ENCODE measurements at places on chromosomes 1 and 21. TPM values are rescaled to one million over a fixed set of nuclear protein-coding genes. Genes with fewer than 3 reads are reported as not detected.

Gene PIP5K1A
- total RNA-seq: 61.4 TPM

DNA sequence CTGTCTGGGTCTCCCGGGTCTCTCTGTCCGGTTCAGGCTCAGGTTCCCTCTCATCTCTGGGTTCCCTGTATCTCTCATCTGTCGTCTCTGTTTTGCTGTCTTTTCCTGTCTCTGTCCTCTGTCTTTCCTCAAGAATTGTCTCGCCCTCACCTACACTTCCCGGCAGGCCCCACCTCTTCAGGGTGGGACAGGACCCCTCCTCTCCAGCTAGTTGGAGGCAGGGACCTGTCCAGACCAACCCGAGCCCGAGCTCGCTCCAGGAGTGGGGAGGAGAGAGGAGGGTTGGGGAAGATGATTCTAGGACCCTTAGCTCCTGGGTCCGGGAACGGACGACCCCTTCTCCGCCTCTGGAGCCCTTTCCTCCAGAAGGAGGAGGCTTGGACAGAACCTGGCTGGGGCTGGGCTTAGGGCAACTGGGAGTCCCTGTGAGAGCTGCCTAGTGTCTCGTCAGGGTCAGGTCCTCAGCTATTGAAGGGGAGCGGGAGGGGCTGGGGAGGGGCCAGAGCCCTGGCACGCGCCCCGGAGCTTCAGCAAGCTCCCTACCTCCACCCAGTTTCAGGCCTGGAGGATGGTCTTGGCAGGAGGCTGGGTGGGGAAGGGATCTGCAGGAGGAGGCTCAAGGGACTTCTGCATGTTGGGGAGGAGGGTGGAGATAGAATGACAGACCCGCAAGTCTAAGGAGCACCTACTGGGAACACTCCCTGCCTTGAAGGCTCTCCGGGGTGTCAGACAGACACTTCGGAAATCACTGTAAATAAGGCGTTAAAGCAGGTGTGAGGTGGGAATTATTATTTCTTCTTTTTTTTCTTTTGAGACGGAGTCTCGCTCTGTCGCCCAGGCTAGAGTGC is 26.3 kb upstream of the EPB41 start:
- no peak overlapping the region for H3K27ac ChIP-seq
- peak; percentile 27 for DNase-seq
- peaks cover 12% of the 10 kb centered on the region for H3K4me1 ChIP-seq
- H3K36me3 ChIP-seq: no peaks in the 10 kb centered on the region
- peak overlapping the region; percentile 73 for H3K4me3 ChIP-seq

DNA sequence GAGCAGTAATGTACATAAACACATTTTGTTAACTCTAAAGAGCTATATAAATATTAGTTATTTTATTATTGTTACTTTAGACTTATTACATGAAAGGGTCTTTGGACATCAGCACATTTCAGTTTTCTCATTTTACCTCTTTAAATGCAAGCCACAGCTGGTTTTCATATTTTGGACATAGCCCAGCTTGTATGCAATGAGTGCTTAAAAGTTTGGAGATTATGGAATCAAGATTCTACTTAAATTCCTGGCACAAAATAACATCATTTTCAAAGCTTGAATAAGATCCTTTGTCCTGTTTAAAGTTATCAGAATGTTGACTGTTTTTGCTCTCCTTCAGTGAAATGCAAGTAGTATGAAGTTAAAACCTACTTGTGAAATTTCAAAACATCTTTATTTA is 15.5 kb upstream of the LEPR start:
- no peaks in the 10 kb centered on the region for H3K27me3 ChIP-seq
- no peaks in the 10 kb centered on the region for H3K36me3 ChIP-seq
- H3K4me3 ChIP-seq: no peak overlapping the region

Gene LEFTY1
- total RNA-seq: not detected

DNA sequence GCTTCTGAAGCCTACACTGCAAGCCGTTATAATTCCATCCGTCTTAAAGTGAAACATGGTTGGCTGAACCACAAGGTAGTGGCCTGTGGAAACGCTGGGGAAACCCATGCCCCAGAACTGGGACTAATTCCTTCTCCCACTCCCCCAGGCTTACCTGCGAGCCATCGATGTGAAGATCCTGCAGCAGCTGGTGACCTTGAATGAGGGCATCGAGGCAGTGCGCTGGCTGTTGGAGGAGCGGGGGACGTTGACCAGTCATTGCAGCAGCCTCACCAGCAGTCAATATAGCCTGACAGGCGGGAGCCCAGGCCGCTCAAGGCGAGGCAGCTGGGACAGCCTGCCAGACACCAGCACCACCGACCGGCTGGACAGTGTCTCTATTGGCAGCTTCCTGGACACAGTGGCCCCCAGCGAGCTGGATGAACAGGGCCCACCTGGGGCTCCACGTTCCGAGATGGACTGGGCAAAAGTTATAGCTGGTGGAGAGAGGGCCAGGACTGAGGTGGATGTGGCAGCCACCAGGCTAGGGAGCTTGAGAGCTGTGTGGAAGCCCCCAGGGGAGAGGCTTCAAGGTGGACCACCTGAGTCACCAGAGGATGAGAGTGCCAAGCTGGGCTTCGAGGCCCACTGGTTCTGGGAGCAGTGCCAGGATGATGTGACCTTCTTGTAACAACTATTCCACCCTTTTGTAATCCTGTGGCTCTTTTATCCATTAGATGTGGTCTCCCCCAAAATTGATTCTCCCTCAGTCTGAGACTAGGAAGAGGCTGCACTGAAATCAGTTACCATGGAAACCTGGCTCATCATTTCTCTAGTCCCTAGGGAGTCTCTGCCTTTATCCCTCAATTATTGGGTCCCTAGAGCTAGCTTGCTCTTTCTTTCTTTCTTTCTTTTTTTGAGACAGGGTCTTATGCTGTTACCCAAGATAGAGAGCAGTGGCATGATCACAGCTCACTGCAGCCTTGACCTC is 16.7 kb downstream of the LURAP1 start:
- no peak overlapping the region for H3K4me3 ChIP-seq
- DNase-seq: no peak
- H3K36me3 ChIP-seq: no peaks in the 10 kb centered on the region
- H3K4me1 ChIP-seq: no peaks in the 10 kb centered on the region
- no peaks in the 10 kb centered on the region for H3K27me3 ChIP-seq

GRCh38 chr1:116717318-116717717 is 36.9 kb upstream of the CD2 start:
- H3K4me1 ChIP-seq: no peaks in the 10 kb centered on the region
- no peak overlapping the region for H3K27ac ChIP-seq
- DNase-seq: no peak
- H3K27me3 ChIP-seq: no peaks in the 10 kb centered on the region

- peaks cover 3% of the 10 kb centered on the region for H3K36me3 ChIP-seq
- peak within 1 kb of the TSS; percentile 96 for H3K27ac ChIP-seq
- peaks cover 10% of the 10 kb centered on the region for H3K4me1 ChIP-seq
- no peaks in the 10 kb centered on the region for H3K27me3 ChIP-seq
These were observed at the start of gene ZNF436 for GRCh38 chr1:23369335-23370013. Gene ZNF436, minus strand, starts transcription at chr1:23369836. Its CDS starts 1,831 bp downstream, at chr1:23368005.

Gene TRAF3IP3
- total RNA-seq: not detected

Gene IBA57
- total RNA-seq: 3.6 TPM

Gene ADGRL2
- total RNA-seq: 61.4 TPM

Gene CR1L
- not detected for total RNA-seq

Gene VWA1
- total RNA-seq: 2.6 TPM

Measured in fibroblast of lung (primary cell).